B cell (primary cell): ENCODE measurements at places on chromosomes 16 and 17.
A peak's percentile ranks its signal among the peaks of the same experiment; 100 is the strongest.

- DNase-seq, result no peak
These were observed 744 bp upstream of the GGNBP2 start for GRCh38 chr17:36544044-36544306.

DNA sequence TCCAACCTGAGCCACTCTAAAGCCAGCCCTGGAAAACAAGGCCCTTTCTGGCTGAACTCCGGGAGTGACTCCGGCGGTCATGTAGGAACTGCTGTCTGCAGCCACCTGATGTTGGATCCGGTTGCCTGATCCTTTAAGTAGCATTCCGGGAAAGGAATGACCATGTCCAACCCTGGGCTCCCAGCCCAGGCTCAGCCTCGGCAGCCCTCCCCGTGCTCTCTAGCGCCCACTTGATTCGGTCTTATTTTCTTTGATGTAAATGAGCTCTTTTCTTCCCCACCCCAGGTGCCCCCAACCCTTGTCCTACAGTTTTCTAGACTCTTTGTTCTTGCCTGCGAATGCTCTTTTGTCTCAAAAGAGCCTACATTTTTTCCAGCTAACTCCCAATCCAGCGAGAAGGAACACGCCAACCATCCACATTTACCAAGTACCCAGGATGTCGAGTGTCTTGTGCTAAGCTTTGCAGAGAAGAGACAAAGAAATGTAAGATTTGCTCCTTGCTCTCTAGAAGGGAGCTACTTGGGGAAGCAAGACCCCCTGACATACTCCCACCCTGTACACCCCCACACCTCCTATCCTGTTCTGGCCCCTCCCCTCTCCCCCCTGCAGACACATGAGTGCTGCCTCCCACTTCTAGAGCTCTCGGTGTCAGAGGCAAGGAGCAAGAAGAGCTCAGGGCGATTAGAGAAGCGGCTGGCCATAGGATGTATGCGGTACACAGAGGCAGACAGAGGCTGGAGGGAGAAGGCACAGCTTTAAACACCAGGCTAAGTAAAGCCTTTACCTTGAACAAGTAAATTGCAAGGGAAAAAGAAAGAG lies 53.8 kb downstream of the COG7 start:
- DNase-seq, result no peak

- DNase-seq, result no peak
These were observed 12.4 kb downstream of the CMTR2 start for GRCh38 chr16:71276589-71277334.

GRCh38 chr16:24858219-24859041 lies 12.7 kb downstream of the SLC5A11 start:
- peak; percentile 39 for DNase-seq

GRCh38 chr17:82175951-82176350 lies 36.7 kb downstream of the CCDC57 start:
- DNase-seq, result no peak

DNA sequence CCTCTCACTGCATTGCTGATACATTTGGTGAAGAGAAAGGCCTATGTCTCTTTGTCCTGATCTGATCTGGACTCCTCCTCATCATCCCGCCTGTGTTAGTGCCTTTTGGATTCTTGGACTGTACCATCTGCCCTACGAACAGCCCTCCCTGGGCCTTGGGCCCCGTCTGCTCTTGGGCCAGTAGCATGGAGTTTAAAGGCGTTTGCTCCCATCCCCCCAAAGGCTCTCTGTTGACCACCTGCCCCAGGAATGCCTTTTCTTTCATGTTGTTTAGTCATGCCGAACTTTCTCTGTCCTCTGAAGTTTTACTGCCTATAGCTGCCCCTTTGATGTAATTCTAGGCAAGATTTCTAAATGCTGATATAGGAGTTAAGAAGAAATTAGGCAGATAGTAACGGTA lies 30.9 kb upstream of the MEAK7 start:
- DNase-seq, result no peak

GRCh38 chr17:63290784-63291183 lies 155.3 kb downstream of the CYB561 start:
- no peak for DNase-seq

- peak; percentile 91 for DNase-seq
These were observed 88.0 kb upstream of the RPRML start for GRCh38 chr17:47066841-47067682.

DNA sequence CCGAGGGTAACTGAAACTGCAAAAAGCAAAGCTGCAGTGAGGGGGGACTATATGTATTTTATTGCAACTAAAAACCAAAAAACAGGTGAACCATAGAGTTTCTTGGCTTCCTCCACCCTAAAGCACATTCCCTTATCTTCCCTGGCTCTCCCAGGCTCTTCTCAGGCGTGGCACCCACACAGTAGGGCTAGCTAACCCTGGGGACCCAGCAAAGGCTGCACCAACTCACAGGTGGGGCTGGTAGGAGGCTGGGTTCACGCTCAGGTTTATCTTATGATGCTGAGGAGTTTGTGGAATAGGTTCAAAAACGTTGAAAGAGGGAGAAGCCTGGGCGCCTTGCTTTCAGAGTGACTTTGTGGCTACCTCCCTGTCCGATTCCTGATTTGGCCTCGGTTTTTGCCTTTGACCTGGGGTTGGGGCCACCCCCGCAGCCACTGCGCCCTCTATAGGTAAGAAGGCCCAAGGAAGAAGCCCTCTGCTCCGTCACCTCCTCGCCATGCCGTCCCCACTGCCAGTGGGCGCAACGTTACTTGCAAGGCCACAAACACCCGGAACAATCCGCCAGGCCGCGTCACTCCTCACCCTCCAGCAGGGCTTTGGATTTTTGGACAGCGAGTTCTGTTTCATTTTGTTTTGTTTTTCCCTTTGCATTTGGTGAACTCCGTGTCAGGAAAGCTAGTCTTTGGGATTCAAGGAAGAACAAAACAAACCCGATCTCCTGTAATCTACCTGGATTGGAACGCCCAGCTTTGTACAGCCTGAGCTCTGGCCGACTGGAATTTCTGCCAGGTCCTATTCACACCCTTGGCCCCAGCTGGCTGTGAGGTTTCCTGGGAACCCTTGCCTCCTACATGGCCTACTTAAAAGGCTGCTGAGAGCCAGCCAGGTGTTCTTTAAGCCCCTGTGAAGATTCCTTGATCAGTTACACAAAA lies 60.8 kb downstream of the TBC1D16 start:
- DNase-seq, result no peak

DNA sequence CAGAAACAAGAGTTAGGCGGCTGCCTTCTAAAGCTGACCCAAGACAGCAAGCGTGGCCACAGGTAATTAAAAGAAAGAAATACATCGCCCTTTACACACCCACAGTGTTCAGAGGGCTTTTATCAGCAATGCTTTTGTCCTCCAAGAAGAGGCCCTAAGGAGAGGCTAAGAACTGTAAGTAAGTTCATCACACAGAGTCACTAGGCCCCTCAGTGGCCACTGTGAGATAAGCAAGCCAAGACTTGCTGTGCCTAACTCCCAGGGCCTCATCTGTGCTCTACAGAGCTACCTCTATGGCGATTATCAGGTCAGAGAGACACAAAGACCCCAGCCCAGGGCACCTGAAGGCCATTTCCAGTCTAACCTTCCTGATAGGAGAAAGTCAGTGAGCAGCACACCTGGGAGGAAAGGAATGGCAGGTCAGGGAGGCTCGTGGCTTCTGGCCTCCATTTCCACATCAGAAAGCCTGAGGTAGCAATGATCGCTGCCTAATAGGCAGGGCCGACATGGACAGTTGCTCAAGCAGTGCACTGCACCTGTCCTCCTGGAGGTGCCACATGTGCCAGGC lies 545.2 kb upstream of the CDH11 start:
- DNase-seq, result no peak

GRCh38 chr17:5210614-5211252 lies 19.1 kb upstream of the ZNF594 start:
- peak; percentile 62 for DNase-seq

- peak; percentile 92 for DNase-seq
These were observed 5.4 kb upstream of the ZNF213 start for GRCh38 chr16:3129137-3130131.

DNA sequence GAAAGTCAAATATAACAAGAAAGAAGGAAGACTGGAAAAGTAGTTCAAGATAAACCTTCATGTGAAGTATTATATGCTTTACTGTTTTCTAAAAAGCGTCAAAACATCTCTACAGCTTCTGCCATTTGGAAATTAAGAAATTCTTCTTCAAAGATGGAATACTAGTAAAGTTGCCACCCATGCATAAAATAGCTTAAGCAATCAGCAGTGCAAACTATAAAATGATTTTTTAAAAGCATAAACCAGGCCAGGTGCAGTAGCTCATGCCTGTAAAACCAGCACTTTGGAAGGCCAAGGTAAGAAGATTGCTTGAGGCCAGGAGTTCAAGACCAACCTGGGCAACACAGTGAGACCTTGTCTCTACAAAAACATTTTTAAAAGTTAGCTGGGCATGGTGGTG lies 68.2 kb downstream of the USP32 start:
- DNase-seq, result no peak
